ENCODE measurements at places on chromosomes 2 and 18. TPM values are rescaled to one million over a fixed set of nuclear protein-coding genes. Genes with fewer than 3 reads are reported as not detected.

Gene GKN2
- total RNA-seq, result not detected

Gene PPP1R1C
- 14.6 TPM for total RNA-seq

Gene NOSTRIN
- 0.42 TPM for total RNA-seq

Gene CDH2
- total RNA-seq, result 1.3 TPM

Gene OSBPL1A
- total RNA-seq, result 19.2 TPM

Gene CYB5A
- total RNA-seq, result 155 TPM

Gene RPL31
- 1,051 TPM for total RNA-seq
